IMR-90 (cell line): ENCODE measurements at places on chromosomes 2 and 18. TPM values are rescaled to one million over a fixed set of nuclear protein-coding genes. Genes with fewer than 3 reads are reported as not detected.

The MAPRE2 gene
- polyA plus RNA-seq: 18.4 and 19.6 TPM in 2 replicates

The ATP8B1 gene
- polyA plus RNA-seq: 57.7 and 64.3 TPM in 2 replicates

The SKOR2 gene
- not detected in 2 replicates for polyA plus RNA-seq

The TM4SF20 gene
- 0.03 and 0.06 TPM in 2 replicates for polyA plus RNA-seq

The LBX2 gene
- polyA plus RNA-seq: 0.62 and 0.66 TPM in 2 replicates

The CNTNAP5 gene
- polyA plus RNA-seq: not detected in 2 replicates

The RGPD4 gene
- polyA plus RNA-seq: not detected in 2 replicates

The SLC40A1 gene
- 1.3 and 1.5 TPM in 2 replicates for polyA plus RNA-seq

The EML4 gene
- polyA plus RNA-seq: 24.8 and 29.7 TPM in 2 replicates

The NAT8 gene
- not detected in 2 replicates for polyA plus RNA-seq

The WIPF1 gene
- 13.5 and 14.2 TPM in 2 replicates for polyA plus RNA-seq

The RTP5 gene
- polyA plus RNA-seq: not detected in 2 replicates

The CDCA7 gene
- 17.8 and 18.7 TPM in 2 replicates for polyA plus RNA-seq

The SERTAD2 gene
- polyA plus RNA-seq: 11.0 and 12.7 TPM in 2 replicates

The SPP2 gene
- not detected in 2 replicates for polyA plus RNA-seq

The SNORC gene
- polyA plus RNA-seq: 0.67 and 0.79 TPM in 2 replicates
